ENCODE measurements at places on chromosomes 7 and 10.

- no peak for DNase-seq
Observed at GRCh38 chr7:70710011-70710480, 421.9 kb upstream of the GALNT17 start.

GRCh38 chr10:98433881-98434732, 12.6 kb downstream of the HPS1 start:
- no peak for DNase-seq

- DNase-seq = no peak
Observed at GRCh38 chr10:108791030-108791429, 1132.3 kb downstream of the XPNPEP1 start.

DNA sequence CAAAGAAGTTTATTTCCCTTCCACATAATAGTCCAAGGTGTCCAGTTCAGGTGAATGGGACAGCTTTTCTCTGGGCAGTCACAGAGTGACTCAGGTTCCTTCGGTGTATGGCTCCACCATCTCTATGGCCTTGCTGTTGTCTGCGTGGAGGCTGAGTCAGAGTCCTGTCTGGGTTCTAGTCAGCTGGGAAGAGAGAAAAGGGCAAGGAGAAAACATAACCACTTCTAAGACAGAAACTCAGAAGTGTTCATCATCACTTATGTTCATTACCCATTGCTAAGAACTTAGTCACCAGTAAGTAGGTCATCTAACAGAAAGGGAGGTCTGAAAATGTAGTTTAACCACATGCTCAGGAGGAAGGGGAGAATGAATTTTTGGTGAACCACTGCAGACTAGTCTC, 32.4 kb upstream of the CCDC7 start:
- peak; percentile 79 for DNase-seq

DNA sequence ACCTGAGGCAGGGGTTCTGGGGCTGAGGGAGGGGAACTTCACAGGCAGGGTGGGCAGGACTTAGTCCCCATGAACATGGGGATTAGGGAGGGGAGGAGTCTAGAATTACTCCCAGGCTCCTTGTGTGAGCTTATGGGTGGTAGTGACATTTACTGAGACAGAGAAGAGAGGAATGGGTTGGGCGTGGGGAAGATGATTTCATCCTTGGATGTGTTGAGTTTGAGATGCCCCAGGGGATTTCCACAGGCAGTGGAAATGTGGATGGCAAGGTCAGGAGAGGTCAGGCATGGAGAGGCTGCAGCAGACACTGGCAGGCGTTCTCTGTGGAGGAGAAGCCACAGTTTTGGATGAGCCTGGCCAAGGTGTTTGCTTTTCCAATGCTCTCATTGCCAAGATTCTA, 26.4 kb upstream of the GSDME start:
- DNase-seq = no peak
